ENCODE measurements at places on chromosomes 6 and 20.

GRCh38 chr6:115977220-115977619 lies 83.5 kb downstream of the FRK start:
- DNase-seq, result no peak

DNA sequence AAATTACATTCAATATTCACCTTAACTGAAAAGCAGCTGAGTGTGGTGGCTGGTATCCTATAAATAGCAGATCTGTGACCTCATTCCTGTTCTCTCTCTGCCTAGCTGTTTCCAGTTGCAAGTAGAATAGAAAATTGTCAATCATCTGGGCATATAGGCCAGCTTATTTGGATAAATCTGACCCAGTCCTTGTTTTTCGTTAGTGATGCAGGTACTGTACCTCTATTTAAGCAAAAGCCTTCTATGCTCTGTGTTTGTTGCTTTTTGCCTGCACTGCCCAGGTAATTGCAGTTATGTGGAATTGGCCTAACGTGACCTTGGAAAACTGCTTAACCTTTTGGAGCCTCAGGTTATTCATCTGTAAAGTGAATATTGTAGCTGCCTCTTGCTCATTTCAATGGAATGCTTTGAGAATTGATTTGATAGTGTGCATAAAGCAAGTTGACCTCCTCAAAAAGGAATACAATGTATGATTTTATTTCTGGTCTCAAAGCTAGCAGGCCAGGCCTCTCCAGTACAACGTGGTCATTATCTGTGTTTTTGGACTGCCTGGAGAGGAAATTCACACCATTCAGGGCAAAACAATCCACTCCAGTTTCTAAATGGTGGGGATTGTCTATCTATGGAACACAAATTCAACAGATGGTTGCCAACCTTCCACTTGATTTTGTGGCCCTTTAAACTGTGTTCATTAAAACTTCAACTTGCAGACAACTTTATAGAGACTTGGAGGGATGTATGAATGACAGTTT lies 508.7 kb upstream of the CITED2 start:
- DNase-seq, result no peak

- no peak for DNase-seq
These were observed 188.1 kb upstream of the BMP2 start for GRCh38 chr20:6579417-6579816.

DNA sequence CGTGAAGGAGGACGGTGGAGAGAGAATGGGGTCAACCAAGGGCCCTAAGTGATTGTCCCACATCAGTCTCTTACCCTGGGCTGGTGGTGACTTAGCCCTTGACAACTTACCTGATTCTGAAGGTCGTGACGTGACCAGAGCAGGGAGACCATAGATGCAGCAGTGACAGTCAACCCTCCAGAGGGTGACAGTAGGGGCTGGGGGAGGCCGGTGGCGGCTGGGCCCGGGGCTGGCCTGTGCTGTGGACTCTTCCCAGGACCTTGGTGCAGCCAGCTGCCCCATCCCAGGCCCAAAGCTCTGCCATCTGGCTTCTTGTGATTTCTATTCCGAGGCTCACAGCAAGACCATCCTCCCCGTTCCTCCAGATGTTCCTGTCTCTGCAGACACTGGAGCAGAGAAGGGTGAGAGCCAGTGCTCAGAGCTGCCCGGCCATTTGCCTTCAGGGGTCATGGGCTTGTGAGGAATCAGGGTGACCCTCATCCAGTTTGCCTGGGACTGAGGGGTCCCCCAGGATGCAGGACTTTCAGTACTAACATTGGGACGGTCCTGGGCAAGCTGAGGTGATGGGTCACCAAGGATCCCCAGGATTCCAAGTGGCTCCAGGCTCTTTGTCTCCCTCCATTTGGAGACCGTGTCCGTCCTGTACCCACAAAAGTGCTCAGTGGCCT lies 36.0 kb downstream of the SUMO4 start:
- no peak for DNase-seq

GRCh38 chr6:127941228-127941627 lies 40.4 kb upstream of the THEMIS start:
- no peak for DNase-seq

DNA sequence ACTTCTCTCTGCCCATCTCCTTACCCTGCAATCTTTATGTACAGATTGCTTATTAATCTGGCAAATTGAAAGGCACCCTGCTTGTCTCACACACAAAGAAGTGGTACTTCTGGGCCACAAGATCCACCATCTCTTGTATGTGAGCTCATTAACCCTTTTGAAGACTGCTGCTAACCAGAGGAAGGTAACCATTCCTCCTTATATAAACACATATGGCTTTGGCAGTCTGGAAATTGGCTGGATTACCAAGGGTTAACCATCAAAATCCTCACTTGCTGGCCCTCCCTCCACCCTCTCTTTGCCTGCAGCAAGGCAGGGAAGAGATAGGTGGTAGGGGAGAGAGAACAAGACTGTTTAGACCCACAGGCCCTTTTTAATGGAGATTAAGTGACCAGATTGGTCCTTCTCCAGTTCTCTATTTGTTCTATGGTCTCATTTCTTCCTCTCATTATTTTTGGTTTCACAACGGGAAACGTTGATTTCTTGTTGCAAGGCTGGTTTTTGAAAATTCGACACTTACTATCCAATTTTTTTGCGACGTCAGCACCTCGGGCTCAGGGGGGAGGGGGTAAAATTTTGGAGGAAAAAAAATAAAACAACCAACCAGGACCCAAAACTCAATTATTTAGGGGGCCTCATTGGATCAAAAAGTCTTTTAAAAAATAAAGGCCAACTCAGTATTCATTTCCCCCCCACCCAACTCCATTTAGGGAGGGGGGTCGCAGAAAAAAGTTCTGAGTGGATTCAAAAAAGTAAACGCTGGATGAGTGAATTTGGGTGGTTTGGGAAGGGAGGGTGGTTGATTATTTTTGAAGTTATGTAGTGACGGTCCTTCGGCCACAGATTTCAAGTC lies 859 bp downstream of the PPP1R10 start:
- DNase-seq, result no peak

- DNase-seq, result no peak
These were observed 106.3 kb downstream of the SCML4 start for GRCh38 chr6:107717781-107718180.

DNA sequence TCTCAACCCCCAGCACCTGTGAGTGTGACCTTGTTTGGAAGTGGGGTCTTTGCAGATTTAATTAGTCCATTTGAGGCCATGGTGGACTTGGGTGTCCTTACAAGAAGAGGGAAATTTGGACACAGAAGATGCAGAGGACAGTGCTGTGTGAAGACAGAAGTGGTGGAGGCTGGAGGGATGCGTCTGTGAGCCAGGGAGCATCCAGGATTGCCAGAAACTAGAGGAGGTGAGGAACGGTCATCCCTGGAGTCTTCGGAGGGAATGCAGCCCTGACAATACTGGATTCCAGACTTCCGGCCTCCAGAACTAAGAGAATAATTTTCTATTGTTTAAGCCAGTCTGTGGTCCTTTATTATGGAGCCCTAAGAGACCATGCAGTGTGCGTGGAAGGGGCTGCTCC lies 22.9 kb upstream of the NPBWR2 start:
- DNase-seq, result no peak

- no peak for DNase-seq
These were observed 33.7 kb upstream of the SIRPA start for GRCh38 chr20:1861347-1861976.

GRCh38 chr6:45741437-45742171 lies 274.1 kb downstream of the CLIC5 start:
- no peak for DNase-seq

DNA sequence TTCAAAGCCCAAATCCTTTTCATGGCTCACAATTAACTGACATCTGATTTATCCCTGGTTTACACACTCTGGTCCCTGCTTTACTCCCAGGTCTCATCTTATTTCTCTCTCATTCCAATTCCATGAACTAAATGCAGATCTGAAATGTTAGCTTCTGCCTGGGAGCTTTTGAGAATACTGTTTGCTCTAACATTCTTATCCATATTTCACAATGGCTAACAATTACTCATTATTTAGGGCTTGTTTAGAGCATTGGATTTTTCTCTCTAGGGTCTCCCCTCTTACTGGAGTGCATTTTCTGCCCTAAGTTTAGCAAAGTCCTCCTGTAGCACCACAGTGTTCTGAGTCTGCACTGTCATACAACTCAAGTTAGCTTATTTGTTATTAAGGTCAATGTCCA lies 121.5 kb upstream of the HCRTR2 start:
- DNase-seq, result no peak

- DNase-seq, result no peak
These were observed 796 bp upstream of the TUBB start for GRCh38 chr6:30719356-30719755.

GRCh38 chr20:59994697-59995122 lies 36.5 kb downstream of the CDH26 start:
- no peak for DNase-seq

DNA sequence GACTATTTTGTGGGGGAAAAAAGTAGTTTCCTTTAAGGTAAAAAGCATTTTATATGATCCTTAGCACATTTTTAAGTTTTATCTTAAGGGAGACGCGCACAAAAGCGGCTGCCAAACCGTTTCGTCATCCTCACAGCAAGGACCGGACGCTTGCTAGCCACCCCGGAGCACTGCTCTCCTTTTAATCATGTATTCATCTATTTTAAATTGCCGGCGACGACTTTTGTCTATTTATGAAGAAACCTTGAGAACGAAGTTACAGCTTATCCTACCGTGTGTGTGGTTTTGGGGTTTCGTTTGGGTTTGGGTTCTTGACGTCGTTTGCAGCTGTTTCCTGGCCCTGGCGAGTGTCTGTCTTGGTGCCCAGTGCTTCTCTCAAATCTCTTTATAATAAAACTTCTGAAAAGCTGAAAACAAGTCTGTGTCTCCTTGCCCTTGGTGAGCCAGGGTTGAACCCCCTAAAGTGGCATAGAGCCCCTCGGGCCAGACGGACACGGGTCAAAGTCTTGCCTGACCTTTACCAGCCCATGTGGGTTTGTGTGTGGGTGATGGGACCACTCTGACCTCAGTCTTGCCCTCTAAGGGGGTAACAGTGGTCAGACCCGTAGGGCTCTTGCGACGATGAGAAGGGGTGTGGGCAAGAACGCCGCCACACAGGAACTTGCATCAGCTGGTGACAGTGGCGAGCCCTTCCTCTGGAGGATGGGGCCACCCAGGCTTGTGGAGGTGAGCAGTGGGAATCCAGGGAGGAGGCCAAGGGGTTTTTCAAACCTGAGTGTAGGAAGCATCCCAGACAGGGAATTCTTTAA lies 117.6 kb downstream of the JPH2 start:
- DNase-seq, result no peak

- DNase-seq, result no peak
These were observed 113.1 kb downstream of the TRIM27 start for GRCh38 chr6:28810659-28811053.

DNA sequence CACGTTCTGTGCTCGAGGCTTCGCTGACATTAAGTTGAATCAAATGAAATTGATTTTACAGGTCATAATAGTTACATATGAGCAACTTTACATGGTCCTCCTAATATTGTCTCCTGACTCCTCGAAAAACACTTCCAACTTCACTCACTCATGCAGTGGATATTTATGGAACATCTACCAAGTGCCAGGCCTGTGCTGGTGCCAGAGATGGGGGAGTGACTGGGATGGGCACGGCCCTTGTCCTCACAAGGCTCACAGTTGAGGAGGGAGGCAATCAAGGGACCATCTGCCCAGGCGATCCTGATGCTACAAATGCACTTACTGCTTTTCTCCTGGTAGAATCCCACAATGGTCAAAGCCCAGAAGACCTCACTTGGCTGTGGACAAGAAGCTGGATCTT lies 426.4 kb downstream of the PREX1 start:
- DNase-seq, result no peak

DNA sequence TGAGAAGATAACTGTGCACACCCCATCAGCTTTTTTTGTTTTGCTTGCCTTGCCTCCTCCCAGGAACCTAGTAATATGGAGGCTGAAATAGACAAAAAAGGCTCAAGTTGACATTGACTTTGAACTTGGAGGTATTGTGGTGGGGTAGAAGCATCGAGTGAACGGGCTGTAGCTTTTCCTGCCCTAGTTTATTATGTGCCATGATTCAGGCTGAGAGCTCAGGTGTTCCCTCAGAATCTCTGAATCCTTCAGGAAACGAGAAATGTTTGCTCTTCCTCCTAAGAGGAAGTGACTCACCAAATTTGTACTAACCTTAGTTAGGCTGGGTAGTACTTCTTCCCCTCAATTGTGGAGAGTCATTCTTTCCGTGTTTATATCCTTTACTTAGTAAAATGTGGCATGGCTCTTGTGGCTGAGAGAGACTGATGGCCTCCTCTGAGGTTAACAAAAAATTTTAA lies 98.8 kb downstream of the SASH1 start:
- no peak for DNase-seq

- DNase-seq, result no peak
These were observed 204.9 kb downstream of the FOXA2 start for GRCh38 chr20:22379472-22379871.

DNA sequence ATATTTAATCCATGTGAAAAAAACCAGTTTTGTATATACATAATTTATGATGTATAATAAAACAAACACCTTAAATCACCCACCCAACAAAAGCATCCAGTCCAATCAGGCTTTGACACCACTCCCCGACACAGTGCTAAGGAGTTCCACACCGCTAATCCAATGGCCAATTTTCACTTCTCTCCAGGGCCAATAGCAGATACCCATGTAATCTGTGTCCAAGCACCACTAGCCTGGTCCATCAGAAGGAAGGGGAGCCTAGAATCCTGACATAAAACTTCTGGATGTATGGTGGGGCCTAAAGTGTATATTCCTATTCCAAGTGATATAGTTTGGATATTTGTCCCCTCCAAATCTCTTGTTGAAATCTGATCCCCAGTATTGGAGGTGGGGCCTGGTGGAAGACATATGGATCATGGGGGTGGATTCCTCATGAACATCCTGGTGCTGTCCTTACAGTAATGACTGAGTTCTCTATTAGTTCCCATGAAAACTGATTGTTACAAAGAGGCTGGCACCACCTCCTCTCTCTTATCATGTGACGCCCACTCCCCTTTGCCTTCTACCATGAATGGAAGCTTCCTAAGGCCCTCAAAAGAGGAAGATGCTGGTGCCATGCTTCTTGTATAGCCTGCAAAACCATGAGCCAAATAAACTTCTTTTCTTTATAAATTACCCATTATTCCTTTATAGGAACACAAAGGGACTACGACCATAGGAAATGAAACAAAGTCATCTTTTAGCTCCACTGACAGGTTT lies 20.8 kb downstream of the RALGAPA2 start:
- no peak for DNase-seq

- no peak for DNase-seq
These were observed 258.1 kb downstream of the CLIC5 start for GRCh38 chr6:45757443-45758130.

DNA sequence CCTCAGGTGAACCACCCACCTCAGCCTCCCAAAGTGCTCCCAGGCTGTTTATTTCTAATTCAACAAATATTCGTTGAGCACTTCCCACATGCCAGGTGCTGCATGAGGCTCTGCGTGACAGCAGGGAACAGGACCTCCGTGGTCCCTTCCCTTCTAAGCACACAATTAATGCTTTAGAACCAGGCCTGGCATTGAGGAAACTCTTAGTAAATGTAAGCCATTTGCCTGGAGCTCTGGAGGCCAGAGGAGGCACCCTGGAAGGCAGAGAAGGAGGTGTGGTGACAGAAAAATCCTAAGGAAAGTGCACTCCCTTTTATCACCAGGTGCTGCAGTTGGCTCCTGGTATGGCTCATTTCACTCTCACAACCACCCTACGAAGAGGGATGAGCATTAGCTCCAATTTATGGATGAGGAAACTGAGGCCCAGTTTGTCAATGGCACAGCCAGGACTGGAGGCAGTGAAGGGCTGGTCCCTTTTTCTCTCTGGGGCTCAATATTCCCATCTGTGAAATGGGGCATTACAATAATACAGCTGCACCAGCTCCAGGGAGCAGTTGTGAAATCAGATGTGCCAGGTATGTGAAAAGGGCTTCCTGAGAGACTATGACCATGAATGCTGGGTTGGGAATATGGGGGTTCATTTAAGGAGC lies 8.1 kb upstream of the ID1 start:
- no peak for DNase-seq
